Testis (tissue), 5 donors: ENCODE measurements at places on chromosomes 1 and 21. TPM values are rescaled to one million over a fixed set of nuclear protein-coding genes. Genes with fewer than 3 reads are reported as not detected.

Gene SLC44A5
- 10.6 TPM for polyA plus RNA-seq

Gene FMO5
- polyA plus RNA-seq: 11.0 TPM

Gene CFAP45
- 59.6 TPM for polyA plus RNA-seq

Gene TCHH
- 0.53 TPM for polyA plus RNA-seq

Gene FAM177B
- not detected for polyA plus RNA-seq

Gene TSSK3
- polyA plus RNA-seq: 55.6 TPM

Gene C1orf115
- 12.0 TPM for polyA plus RNA-seq

Gene FAM163A
- 6.6 TPM for polyA plus RNA-seq

Gene ZCCHC17
- 105 TPM for polyA plus RNA-seq

Gene CITED4
- polyA plus RNA-seq: 20.1 TPM

Gene CD84
- polyA plus RNA-seq: 7.7 TPM

Gene CD1B
- polyA plus RNA-seq: 0.30 TPM

Gene WNT4
- polyA plus RNA-seq: 3.2 TPM

Gene TFF3
- polyA plus RNA-seq: 11.5 TPM

Gene PLPPR4
- polyA plus RNA-seq: 6.0 TPM

Gene LYPD8
- polyA plus RNA-seq: 0.91 TPM

Gene BRINP3
- 10.6 TPM for polyA plus RNA-seq

Gene IL19
- 0.37 TPM for polyA plus RNA-seq

Gene S100A2
- 1.9 TPM for polyA plus RNA-seq

Gene ALX3
- polyA plus RNA-seq: 0.49 TPM

Gene NES
- 20.7 TPM for polyA plus RNA-seq

Gene TENT5C
- polyA plus RNA-seq: 72.4 TPM

Gene UBXN10
- 43.7 TPM for polyA plus RNA-seq

Gene KANK4
- polyA plus RNA-seq: 2.4 TPM

Gene TPTE
- 231 TPM for polyA plus RNA-seq

Gene TTC34
- 4.1 TPM for polyA plus RNA-seq

Gene CLCN6
- 47.9 TPM for polyA plus RNA-seq

Gene MAEL
- polyA plus RNA-seq: 333 TPM

Gene GPR89B
- 32.8 TPM for polyA plus RNA-seq

Gene KRTAP7-1
- not detected for polyA plus RNA-seq

Gene DMRTA2
- polyA plus RNA-seq: 1.2 TPM

Gene NCAM2
- 26.9 TPM for polyA plus RNA-seq

Gene SELENBP1
- 31.8 TPM for polyA plus RNA-seq

Gene COL16A1
- polyA plus RNA-seq: 96.4 TPM

Gene CENPF
- 7.7 TPM for polyA plus RNA-seq

Gene TNFRSF4
- polyA plus RNA-seq: 0.80 TPM

Gene SLC1A7
- polyA plus RNA-seq: 0.32 TPM

Gene TNNT2
- polyA plus RNA-seq: 2.7 TPM

Gene PGBD5
- polyA plus RNA-seq: 16.0 TPM

Gene LORICRIN
- polyA plus RNA-seq: not detected

Gene S100A9
- polyA plus RNA-seq: 36.6 TPM

Gene C1orf116
- 0.88 TPM for polyA plus RNA-seq

Gene TMPRSS3
- polyA plus RNA-seq: 0.40 TPM

Gene PMF1
- polyA plus RNA-seq: 32.3 TPM

Gene NPL
- polyA plus RNA-seq: 22.5 TPM

Gene HRNR
- polyA plus RNA-seq: not detected

Gene LCE1E
- polyA plus RNA-seq: not detected

Gene NAV1
- polyA plus RNA-seq: 22.0 TPM

Gene GSTM5
- polyA plus RNA-seq: 10.6 TPM

Gene DDR2
- 13.2 TPM for polyA plus RNA-seq

Gene COL8A2
- 4.2 TPM for polyA plus RNA-seq

Gene PEF1
- 81.4 TPM for polyA plus RNA-seq

Gene ZMYND12
- polyA plus RNA-seq: 122 TPM

Gene SPATA45
- polyA plus RNA-seq: 11.1 TPM

Gene COL11A1
- 7.0 TPM for polyA plus RNA-seq
